ENCODE measurements at places on chromosomes 5 and 9. TPM values are rescaled to one million over a fixed set of nuclear protein-coding genes. Genes with fewer than 3 reads are reported as not detected.

Gene GDA
- not detected for total RNA-seq

Gene GRK6
- 190 TPM for total RNA-seq

Gene SUSD3
- total RNA-seq, result 1.2 TPM

Gene PCDHA11
- total RNA-seq, result not detected

GRCh38 chr5:145484158-145484557, 351.0 kb downstream of the PRELID2 start:
- H3K36me3 ChIP-seq, result no peaks in the 10 kb centered on the region
- H3K27ac ChIP-seq, result no peak overlapping the region
- H3K4me1 ChIP-seq, result no peaks in the 10 kb centered on the region
- no peaks in the 10 kb centered on the region for H3K27me3 ChIP-seq

GRCh38 chr5:53956632-53957031, 353.7 kb downstream of the ARL15 start:
- no peak overlapping the region for H3K4me3 ChIP-seq

- H3K27me3 ChIP-seq, result peaks cover 2% of the 10 kb centered on the region
- no peak overlapping the region for H3K4me3 ChIP-seq
- H3K36me3 ChIP-seq, result no peaks in the 10 kb centered on the region
- H3K4me1 ChIP-seq, result no peaks in the 10 kb centered on the region
- no peak overlapping the region for H3K27ac ChIP-seq
Measured at GRCh38 chr5:123438244-123438643, 15.0 kb upstream of the CEP120 start.

DNA sequence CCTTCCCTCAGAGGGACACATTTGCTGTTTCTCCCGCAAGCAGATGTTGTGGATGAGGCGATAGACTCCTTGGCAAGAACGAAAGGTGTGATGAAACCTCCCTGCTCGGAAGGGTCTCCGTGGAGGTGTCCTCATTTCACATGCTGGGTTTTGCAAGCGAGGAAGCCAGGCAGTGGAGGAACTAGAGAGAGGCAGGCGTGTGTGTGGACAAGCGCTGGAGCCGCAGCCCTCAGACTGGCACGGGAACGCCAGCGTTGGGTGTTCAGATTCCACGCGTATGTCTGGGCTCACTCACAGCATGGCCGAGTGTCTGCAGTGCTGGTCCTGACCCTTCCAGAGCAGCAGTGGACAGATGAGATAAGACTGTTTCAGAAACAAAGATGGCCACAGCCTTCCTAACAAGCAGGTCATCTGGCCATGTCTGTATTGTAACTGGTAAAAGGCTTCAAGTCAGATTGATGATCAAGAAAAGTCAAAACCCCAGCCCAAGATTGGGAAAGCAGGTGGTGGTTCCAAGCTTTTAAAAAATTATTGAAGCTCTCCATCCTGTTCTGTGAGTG, 35.0 kb upstream of the NCS1 start:
- peaks cover 31% of the 10 kb centered on the region for H3K4me1 ChIP-seq
- no peaks in the 10 kb centered on the region for H3K27me3 ChIP-seq
- DNase-seq, result no peak
- no peak overlapping the region for H3K27ac ChIP-seq
- peaks cover 4% of the 10 kb centered on the region for H3K36me3 ChIP-seq

DNA sequence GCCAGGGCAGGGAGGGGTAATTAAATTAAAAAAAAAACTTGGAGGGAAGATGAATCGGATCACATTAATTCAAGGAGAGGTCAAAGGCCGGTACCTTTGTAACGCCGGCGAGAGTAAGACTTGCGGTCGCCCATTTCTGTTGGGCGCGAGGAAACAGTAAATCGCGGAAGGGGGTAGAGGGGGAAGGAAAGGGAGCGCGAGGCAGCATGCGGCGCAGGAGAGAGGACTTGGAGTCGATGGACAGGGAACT, 324 bp upstream of the RGMB start:
- H3K4me3 ChIP-seq, result peak overlapping the region; percentile 46
- H3K27me3 ChIP-seq, result peaks cover 60% of the 10 kb centered on the region
- DNase-seq, result no peak
- no peak overlapping the region for H3K27ac ChIP-seq
- peaks cover 52% of the 10 kb centered on the region for H3K4me1 ChIP-seq
- H3K36me3 ChIP-seq, result no peaks in the 10 kb centered on the region

DNA sequence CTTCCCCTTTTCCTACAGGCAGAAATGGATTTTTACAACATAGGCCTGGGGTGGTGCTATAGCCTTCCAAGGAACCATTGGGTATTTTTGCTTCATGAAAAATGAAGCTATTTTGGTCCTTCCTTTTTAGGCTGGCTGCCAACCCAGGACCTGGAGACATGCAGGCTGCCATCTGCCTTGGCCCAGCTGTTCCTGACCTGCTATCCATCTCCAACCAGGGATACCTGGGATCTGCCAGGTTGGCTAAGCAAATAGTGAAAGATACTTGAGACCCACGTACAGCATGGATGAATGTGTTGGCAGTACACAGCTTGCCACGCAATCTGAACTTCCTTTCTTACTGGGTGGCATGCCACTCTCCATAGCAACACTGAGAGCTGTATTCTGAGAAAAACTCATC, 31.1 kb downstream of the MRPS27 start:
- H3K4me3 ChIP-seq, result no peak overlapping the region
- no peaks in the 10 kb centered on the region for H3K4me1 ChIP-seq
- H3K36me3 ChIP-seq, result peaks cover 20% of the 10 kb centered on the region
- no peak overlapping the region for H3K27ac ChIP-seq
- no peaks in the 10 kb centered on the region for H3K27me3 ChIP-seq

- H3K4me1 ChIP-seq, result no peaks in the 10 kb centered on the region
- no peak overlapping the region for H3K27ac ChIP-seq
- no peaks in the 10 kb centered on the region for H3K27me3 ChIP-seq
- DNase-seq, result no peak
Measured at GRCh38 chr5:98816582-98817222, 43.2 kb downstream of the RGMB start.

- H3K27me3 ChIP-seq, result no peaks in the 10 kb centered on the region
- H3K27ac ChIP-seq, result no peak overlapping the region
- no peaks in the 10 kb centered on the region for H3K4me1 ChIP-seq
Measured at GRCh38 chr5:59542851-59543820, 350.4 kb downstream of the PDE4D start.

DNA sequence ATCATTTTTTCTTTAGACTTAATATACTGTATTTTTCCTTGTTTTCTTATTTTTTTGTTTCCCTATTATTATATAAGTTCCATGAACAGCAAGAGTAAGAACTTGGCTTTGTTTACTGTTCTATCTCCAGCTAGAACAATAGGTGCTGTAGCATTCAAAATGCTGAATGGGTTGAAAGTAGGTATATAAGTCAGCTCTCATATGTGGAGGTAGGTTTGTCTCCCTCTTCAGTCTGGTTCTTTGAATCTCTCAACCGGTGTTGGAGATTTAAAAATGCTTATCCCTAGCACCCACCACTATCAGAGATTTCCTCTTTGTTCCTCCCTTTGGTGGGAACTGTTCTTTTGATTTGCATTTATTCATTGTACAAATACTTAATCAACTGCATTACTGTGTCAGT, 87.5 kb upstream of the FSD1L start:
- H3K27ac ChIP-seq, result no peak overlapping the region
- H3K4me3 ChIP-seq, result no peak overlapping the region
- H3K27me3 ChIP-seq, result no peaks in the 10 kb centered on the region
- no peaks in the 10 kb centered on the region for H3K4me1 ChIP-seq
- H3K36me3 ChIP-seq, result peaks cover 6% of the 10 kb centered on the region
- no peak for DNase-seq

DNA sequence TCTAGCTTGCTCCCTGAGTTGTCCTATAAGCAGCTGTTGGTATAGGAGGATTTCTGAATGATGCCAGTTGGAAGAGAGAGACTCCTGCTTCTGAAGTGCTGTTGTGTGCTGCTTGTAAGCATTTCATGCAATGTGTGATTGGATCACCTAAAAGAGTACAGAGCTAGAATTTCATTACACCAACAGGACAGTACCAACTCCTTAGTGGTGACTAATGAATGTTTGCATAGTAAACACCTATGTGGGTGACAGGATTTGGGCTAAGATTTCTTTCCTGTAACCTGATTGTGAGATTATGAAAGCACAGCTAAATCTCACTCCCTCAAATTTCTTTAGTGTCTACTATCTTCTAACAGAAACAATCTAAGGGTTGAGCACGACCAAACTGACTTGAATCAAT, 67.0 kb downstream of the GCNT1 start:
- no peak overlapping the region for H3K4me3 ChIP-seq
- no peaks in the 10 kb centered on the region for H3K27me3 ChIP-seq
- H3K4me1 ChIP-seq, result peaks cover 7% of the 10 kb centered on the region

- no peaks in the 10 kb centered on the region for H3K27me3 ChIP-seq
- no peak for DNase-seq
- no peaks in the 10 kb centered on the region for H3K36me3 ChIP-seq
- no peak overlapping the region for H3K27ac ChIP-seq
- no peak overlapping the region for H3K4me3 ChIP-seq
Measured at GRCh38 chr9:135184181-135185053, 96.9 kb downstream of the OLFM1 start.

DNA sequence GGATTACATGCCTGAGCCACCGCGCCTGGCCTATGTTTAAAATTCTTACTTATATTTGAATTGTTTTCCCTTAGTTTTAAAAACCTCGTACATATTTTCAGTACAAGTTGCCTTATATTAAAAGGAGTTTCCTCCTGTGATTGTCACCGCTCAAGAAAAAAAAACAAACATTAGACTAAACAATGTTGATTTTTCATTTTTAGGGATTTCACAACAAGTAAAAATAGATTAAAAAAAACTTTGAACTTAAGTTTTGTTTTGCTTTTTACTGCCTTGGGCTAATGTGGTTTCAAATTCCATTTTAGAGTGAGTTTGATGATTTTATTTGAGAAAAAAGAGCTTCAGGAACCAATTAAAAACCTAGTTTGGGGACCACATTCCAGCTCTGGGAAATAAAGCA, 1196.6 kb upstream of the CDH18 start:
- no peaks in the 10 kb centered on the region for H3K4me1 ChIP-seq
- no peaks in the 10 kb centered on the region for H3K36me3 ChIP-seq
- H3K27ac ChIP-seq, result no peak overlapping the region
- H3K4me3 ChIP-seq, result no peak overlapping the region

GRCh38 chr9:114853071-114853855, 47.4 kb upstream of the TNFSF15 start:
- H3K36me3 ChIP-seq, result no peaks in the 10 kb centered on the region
- H3K27ac ChIP-seq, result no peak overlapping the region
- H3K27me3 ChIP-seq, result no peaks in the 10 kb centered on the region
- no peak overlapping the region for H3K4me3 ChIP-seq
- H3K4me1 ChIP-seq, result no peaks in the 10 kb centered on the region

DNA sequence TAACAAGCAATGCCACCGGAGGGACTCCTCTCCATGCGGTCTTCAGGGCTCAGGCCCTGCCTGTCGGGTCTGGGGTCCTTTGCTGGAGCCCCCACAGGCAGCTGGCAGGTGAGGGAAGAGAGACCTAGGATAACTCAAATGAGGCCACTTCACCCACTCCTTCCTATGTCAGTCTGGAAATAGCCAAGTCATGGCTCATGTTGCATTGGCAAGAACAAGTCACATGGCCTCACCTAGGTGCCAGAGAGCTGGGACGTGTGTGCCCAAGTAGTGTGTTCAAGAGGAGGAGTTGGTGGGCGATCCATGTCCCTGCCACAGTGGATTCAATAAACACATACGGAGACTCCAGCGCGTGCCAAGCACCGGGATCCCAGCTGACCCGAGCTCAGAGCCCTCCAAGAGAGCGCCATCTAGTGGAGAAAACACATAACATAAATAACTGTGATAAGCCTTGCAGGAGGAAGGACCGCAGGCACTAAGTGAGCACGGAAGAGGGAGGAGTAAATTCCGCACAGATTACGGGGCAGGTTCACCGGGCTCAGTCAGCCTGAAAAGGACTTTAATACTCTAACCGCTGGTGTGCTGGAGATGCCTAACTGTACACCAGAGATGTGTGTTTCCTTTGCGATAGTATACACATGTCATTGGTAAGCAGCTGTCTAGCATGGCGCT, 580.8 kb downstream of the CCDC171 start:
- H3K4me1 ChIP-seq, result no peaks in the 10 kb centered on the region
- no peak overlapping the region for H3K27ac ChIP-seq
- H3K27me3 ChIP-seq, result no peaks in the 10 kb centered on the region
- H3K4me3 ChIP-seq, result no peak overlapping the region
- peak; percentile 32 for DNase-seq
- no peaks in the 10 kb centered on the region for H3K36me3 ChIP-seq

GRCh38 chr5:167947306-167947705, 344.1 kb upstream of the WWC1 start:
- no peaks in the 10 kb centered on the region for H3K36me3 ChIP-seq
- DNase-seq, result no peak
- no peaks in the 10 kb centered on the region for H3K27me3 ChIP-seq
- no peaks in the 10 kb centered on the region for H3K4me1 ChIP-seq

GRCh38 chr5:5422819-5423515, 490 bp downstream of the ICE1 start:
- peaks cover 27% of the 10 kb centered on the region for H3K4me1 ChIP-seq
- peak overlapping the region; percentile 100 for H3K27ac ChIP-seq
- DNase-seq, result peak; percentile 15
- no peaks in the 10 kb centered on the region for H3K27me3 ChIP-seq
- H3K4me3 ChIP-seq, result peak overlapping the region; percentile 83

DNA sequence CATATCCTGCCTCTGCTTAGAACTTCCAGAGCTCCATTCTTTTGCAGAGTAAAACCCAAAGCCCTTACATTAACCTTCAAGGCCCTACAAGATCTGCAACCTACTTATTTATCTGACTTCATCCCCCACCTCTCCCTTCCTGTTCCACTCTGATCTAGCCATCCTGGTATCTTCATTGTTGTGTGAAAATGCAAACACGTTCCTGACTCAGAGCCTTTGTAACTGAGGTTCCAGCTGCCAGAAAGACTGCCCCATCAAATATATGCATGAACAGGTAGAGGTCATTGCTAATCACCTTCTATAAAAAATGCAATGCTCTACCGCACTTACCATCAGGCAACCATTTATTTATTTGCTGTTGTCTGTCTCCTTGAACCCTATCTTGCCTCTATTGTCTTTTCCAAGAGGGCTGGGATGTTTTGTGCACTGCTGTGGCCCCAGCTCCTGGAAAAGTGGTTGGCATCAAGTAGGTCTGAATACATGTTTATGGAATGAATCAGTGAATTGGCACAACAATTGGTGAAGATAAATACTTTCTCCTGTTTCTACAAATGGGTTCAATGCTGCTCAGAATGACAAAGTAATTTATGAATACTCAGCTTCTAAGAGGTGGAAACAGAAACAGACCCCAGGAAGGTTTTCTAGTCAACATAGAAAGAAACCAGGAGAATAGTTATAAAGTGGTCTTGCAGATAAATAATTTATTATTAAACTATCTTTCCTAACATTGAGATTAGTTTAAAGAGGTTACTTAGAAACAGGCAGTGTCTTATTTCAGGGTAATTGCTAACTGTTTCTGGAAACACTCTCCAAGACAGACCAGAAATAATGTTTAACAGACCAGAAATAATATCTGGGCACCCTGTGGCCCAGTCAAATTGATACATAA, 230.6 kb upstream of the CD180 start:
- H3K36me3 ChIP-seq, result no peaks in the 10 kb centered on the region
- no peak overlapping the region for H3K27ac ChIP-seq
- no peak overlapping the region for H3K4me3 ChIP-seq
- no peaks in the 10 kb centered on the region for H3K27me3 ChIP-seq

- DNase-seq, result no peak
- peaks cover 24% of the 10 kb centered on the region for H3K4me1 ChIP-seq
- peak overlapping the region; percentile 22 for H3K27ac ChIP-seq
- H3K27me3 ChIP-seq, result peaks cover 26% of the 10 kb centered on the region
- H3K36me3 ChIP-seq, result no peaks in the 10 kb centered on the region
Measured at GRCh38 chr9:75889977-75890471, 449 bp upstream of the PCSK5 start.

- peaks cover 3% of the 10 kb centered on the region for H3K36me3 ChIP-seq
- DNase-seq, result no peak
- H3K4me1 ChIP-seq, result no peaks in the 10 kb centered on the region
- no peaks in the 10 kb centered on the region for H3K27me3 ChIP-seq
Measured at GRCh38 chr9:20788526-20789451, 104.7 kb downstream of the FOCAD start.

GRCh38 chr9:115689331-115689730, 464.3 kb upstream of the PAPPA start:
- H3K4me1 ChIP-seq, result no peaks in the 10 kb centered on the region
- H3K36me3 ChIP-seq, result no peaks in the 10 kb centered on the region
- no peak overlapping the region for H3K4me3 ChIP-seq
- DNase-seq, result no peak
